Body of pancreas (tissue), 4 donors: ENCODE measurements at places on chromosomes 1 and 21.
A peak's percentile ranks its signal among the peaks of the same experiment; 100 is the strongest.

- DNase-seq, result no peak
Observed at GRCh38 chr1:173164686-173165085, 42.4 kb downstream of the TNFSF4 start.

- no peak for DNase-seq
Observed at GRCh38 chr1:200262326-200262965, 147.4 kb downstream of the ZNF281 start.

DNA sequence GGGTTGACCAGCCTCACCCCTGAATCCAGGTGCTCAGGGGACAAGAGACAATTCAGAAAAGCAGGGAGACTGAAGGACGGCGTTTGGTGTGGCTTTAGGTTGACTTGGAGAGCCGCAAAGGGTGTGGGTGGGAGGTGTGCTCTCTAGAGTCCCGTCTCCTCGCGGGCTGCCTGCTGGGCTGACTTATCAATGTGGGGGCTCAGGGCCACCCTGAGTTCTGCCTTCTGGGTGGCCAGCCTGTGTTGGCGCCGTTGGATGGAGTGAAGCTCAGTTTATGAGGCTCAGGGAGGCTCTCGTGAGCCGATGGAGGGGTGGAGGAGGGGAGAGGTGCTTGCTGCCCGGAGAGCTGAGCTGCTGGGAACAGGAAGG lies 13.0 kb downstream of the GPR137B start:
- DNase-seq, result no peak

- peak; percentile 34 for DNase-seq
Observed at GRCh38 chr1:152479792-152480595, 30.6 kb upstream of the LCE5A start.

DNA sequence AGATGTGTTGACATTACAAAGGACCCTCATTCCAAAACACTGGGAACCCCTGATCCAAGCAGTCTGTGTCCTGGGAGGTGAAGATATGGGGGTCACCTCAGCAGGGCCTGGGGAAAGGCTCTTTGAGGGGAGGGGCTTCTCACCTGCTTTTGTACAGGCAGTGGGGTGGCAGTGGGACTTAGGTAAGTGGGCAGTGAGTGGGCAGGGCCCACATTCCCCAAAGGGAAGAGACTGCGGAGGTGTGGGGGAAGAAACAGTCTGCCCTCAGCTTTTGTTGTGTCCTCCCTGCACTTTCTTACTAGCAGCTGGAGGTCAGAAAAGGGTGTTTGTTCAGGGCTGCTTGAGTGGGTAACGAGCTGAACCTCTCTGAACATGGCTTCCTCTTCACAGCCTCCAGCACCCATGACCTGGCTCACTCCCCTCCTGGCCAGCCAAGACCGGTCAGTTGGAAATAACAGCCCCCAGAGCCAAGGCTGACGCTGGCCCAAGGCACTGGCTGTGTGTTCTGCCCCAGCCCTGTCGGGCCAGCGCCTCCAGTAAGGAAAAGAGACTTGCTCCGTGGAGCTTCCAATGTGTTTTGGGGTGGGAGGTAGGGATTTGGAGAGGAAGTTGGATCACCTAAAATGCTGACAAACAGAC lies 173.5 kb downstream of the PSMG1 start:
- no peak for DNase-seq

DNA sequence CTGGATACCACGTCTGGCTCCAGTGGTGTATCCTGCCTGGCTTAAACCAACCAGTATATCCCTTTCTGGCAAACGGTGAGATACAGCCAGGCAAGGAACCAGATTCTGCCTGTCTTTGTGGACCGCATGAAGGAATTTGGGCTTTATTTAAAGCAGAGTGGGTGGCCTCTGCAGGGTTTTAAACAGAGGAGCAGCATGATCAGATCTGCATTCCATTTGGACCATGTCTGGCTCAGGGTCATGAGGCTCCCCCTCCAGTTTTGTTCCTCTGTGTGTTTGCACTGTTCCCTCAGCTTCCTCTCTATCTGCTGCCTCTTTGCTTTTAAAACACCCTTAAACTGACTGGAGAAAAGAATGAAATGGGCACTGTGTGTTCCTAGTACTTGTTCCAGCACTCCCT lies 195.0 kb downstream of the GIPC2 start:
- no peak for DNase-seq

GRCh38 chr1:32716312-32717148 lies 14.0 kb upstream of the SYNC start:
- peak; percentile 100 for DNase-seq

GRCh38 chr1:95033843-95034242 lies 38.9 kb downstream of the ALG14 start:
- no peak for DNase-seq

- no peak for DNase-seq
Observed at GRCh38 chr1:13701271-13701640, 1.3 kb downstream of the PRDM2 start.

- no peak for DNase-seq
Observed at GRCh38 chr21:29168891-29169315, 38.5 kb downstream of the MAP3K7CL start.

- no peak for DNase-seq
Observed at GRCh38 chr1:225425201-225425786, 2.5 kb downstream of the LBR start.

DNA sequence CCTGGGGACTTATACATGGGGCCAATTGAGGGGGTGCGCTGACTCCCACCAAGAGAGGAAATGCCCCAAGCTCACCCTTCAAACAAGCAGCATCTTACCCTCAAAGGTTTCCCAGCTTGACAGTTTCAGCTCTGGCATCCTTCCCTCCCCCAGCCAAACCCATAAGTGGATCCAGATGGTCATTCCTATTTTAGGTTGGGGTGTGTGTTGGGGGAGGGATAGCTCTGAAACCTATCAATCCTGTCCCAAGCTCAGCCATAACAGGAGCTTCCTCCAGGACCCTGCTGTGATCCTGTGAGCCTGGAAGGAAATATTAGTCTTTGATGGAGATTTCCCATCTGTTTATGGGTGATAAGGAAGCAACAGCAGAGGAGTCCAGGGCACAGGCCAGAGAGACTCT lies 3.4 kb upstream of the TMEM222 start:
- DNase-seq, result no peak

- no peak for DNase-seq
Observed at GRCh38 chr1:64046243-64046642, 157.2 kb upstream of the UBE2U start.

GRCh38 chr1:2232255-2232915 lies 4.3 kb downstream of the SKI start:
- DNase-seq, result no peak

GRCh38 chr1:63912643-63913042 lies 138.8 kb downstream of the ROR1 start:
- no peak for DNase-seq

- DNase-seq, result no peak
Observed at GRCh38 chr1:185578293-185578692, 155.9 kb upstream of the HMCN1 start.

DNA sequence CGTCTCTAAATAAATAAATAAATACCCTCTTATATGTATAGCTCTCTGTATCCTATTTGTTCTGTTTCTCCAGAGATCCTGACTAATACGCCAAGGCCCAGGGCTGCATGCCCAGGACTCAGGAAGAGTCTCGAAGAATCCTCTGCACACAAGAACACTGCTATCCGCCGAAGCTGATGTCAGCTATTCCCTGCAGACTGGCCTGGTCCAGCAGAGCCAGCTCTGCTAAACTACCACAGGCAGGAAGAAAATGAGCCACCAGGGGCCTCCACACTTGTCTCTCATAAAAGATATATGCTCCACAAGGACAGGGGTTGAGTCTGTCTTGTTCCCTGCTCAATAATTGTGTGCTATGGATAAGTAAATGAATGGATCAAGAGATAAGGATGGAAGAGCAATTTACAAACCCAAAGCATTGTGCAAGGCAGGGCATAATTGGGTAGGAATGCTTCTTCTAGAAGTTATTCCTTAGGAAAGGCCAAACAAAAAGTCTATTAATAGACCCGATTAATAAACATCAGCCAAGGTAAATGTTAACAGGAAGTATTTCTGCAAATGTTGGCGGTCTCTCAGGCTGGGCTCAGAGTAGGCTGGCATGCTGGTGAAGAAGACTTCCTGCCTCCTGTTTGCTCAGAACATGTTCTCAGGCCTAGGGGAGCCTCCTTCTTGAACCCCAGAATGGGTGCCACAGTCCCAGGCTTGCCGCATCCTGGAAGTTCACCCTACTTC lies 26.3 kb upstream of the MAN1C1 start:
- DNase-seq, result peak; percentile 43

DNA sequence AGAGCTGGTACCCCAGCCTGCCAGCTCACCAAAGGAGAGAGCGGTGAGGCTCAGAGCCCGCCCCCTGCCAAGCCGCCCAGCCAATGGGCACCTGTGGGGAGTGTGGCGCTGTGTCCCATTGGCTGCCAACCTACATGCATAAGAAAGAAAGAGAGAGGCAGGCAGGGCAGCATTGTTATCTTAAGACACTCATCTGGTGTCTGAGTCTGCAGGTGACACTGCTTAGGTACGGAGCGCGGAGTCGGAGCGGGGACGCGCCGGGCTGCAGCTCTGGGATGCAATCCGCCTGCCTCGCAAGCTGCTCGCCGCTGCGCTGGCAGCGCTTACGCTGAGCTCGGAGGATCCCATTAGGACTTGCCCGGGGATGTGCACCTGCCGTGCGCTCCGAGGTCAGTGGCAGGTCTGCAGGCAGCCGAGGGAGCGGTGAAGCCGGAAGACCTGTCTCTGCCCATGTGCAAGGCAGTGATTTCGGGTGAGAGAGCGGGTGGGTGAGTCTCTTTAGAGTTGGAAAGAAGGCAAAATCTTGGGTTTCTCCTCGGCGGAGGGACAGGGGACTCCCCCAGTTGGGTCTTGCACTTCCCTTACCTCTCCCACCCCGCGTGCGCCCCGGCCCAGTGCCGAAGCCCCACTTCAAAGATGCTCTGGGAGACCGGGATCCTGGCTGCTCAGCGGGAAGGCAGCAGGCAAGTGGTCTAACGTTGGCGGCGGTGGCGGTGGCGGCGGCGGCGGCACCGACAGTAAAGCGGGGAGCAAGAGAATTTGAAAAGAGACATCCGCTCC lies at the start of gene BRINP2:
Gene BRINP2, plus strand, starts transcription at position 203 of the 780 bp plus-strand sequence. CDS start 58,919 bp downstream, outside the sequence.
- peak; percentile 59 for DNase-seq

- no peak for DNase-seq
Observed at GRCh38 chr1:207396168-207396746, 57.9 kb upstream of the CR2 start.

DNA sequence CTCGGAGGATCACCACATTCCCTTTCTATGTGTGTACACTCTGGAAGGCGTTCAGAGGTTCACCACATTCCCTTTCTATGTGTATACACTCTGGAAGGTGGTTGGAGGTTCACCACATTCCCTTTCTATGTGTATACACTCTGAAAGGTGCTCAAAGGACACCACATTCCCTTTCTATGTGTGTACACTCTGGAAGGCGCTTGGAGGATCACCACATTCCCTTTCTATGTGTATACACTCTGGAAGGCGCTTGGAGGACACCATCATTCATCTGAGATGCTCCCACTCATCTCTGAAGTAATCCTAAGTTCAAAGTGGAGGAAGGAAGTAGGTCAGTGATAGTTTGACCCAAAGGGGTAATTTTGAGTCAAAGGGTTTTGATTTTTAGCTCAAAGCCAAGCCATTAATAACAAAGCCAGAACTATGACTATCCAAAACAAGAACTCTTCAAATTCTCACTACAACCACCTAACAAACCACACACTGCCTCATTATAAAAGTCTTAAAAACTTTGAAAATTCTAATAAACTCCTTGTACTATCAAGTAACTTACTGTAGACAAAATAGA lies 32.9 kb downstream of the NRIP1 start:
- DNase-seq, result no peak

DNA sequence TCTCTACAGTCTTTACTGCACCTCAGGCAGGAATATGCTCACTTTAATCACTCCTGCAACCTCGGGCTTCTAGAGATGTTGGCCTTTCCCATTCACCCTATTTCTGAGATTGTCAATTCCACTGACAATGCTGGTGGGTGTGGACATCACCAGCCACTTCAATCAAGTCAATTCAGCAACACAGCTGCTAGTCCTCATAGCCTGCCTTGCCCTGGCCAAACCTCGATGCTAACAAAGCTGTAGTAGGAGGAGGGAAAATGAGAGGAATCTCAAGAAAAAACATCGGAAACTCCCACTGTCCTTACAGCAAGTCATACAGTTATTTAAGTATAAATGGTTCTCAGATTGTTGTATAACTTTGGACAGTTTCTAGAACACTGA lies 155.0 kb downstream of the KCNH1 start:
- DNase-seq, result no peak

GRCh38 chr1:156368889-156369684 lies at the start of gene RHBG:
RHBG (plus strand) TSS chr1:156369211; CDS start chr1:156369250, 39 bp downstream.
- peak; percentile 92 for DNase-seq

GRCh38 chr1:109275706-109276345 lies 7.1 kb downstream of the PSRC1 start:
- DNase-seq, result no peak

DNA sequence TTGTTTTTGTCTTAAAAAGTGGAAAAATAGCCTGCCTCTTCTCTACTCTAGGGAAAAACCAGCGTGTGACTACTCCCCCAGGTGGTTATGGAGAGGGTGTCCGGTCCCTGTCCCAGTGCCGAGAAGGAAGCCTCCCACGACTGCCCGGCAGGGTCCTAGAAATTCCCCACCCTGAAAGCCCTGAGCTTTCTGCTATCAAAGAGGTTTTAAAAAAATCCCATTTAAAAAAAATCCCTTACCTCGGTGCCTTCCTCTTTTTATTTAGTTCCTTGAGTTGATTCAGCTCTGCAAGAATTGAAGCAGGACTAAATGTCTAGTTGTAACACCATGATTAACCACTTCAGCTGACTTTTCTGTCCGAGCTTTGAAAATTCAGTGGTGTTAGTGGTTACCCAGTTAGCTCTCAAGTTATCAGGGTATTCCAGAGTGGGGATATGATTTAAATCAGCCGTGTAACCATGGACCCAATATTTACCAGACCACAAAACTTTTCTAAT lies 35.0 kb upstream of the TDRD10 start:
- no peak for DNase-seq

GRCh38 chr21:32340863-32341848 lies 42.5 kb downstream of the MRAP start:
- DNase-seq, result no peak

- DNase-seq, result no peak
Observed at GRCh38 chr1:17118706-17119075, 560 bp downstream of the PADI2 start.

GRCh38 chr1:39951926-39952325 lies 3.0 kb upstream of the MFSD2A start:
- DNase-seq, result no peak

DNA sequence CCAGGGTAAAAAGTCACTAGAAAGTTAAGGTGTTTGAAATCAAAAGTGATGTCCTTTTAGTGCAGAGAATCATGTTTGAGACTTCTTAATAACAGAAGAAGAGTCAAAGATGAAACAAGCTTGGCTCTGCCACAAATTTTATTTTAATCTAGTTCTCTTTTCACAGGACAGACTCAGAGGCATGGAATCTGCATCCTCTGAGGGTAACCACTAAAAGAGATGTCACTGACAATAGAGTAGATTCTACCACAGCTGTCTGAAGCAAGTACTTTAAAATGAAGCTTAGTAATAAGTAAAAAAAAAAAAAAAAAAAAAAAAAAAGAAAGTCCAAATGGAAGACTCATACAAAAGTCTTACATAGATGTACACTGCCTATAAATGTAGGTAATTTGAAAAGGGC lies 519.7 kb upstream of the PRMT6 start:
- no peak for DNase-seq

DNA sequence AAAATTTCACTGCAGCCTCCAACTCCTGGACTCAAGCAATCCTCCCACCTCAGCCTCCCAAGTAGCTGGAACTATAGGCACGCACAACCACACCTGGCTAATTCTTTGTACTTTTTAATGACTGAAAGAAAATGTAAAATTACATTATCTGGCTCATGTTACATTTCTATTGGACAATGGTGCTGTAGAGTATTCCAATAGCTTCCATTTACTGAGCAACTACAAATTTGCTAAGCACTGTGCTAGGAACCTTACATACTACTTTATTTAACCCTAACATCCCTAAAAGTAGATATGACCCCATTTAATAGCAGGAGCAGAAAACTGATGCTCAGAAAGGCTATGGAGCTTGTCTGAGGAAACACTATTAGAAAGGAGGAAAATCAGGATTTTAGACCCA lies 19.7 kb downstream of the SDE2 start:
- no peak for DNase-seq
